ENCODE measurements at places on chromosomes 12 and 14. TPM values are rescaled to one million over a fixed set of nuclear protein-coding genes. Genes with fewer than 3 reads are reported as not detected.

GRCh38 chr12:31471051-31471450, 119.9 kb downstream of the DENND5B start:
- DNase-seq = no peak

GRCh38 chr12:98151105-98151590, 364.2 kb upstream of the TMPO start:
- DNase-seq = peak; percentile 58

The KRT72 gene
- 0.14 TPM for polyA plus RNA-seq

DNA sequence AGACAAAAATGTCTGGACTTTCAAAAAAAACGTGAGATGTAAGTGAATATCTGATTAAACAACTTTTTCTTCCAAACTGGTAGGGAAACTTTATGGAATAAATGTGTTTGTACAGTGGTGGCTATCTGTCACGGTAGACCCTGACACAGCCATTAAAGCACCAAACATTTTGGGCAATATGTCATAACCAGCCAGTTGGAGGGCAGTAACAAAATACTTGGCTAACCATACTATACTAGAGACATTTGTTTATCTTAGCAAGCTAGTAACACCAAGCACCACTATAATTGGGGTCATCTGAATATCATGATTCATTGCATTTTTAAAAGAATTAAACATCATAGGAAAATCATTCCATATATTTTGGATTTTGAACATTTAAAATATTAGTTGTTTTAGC, 6.0 kb upstream of the MYF6 start:
- DNase-seq = no peak

The KCNA1 gene
- 0.24 TPM for polyA plus RNA-seq

Data from lung (tissue), 17 donors.